ENCODE measurements at places on chromosomes 2 and 18. TPM values are rescaled to one million over a fixed set of nuclear protein-coding genes. Genes with fewer than 3 reads are reported as not detected.

DNA sequence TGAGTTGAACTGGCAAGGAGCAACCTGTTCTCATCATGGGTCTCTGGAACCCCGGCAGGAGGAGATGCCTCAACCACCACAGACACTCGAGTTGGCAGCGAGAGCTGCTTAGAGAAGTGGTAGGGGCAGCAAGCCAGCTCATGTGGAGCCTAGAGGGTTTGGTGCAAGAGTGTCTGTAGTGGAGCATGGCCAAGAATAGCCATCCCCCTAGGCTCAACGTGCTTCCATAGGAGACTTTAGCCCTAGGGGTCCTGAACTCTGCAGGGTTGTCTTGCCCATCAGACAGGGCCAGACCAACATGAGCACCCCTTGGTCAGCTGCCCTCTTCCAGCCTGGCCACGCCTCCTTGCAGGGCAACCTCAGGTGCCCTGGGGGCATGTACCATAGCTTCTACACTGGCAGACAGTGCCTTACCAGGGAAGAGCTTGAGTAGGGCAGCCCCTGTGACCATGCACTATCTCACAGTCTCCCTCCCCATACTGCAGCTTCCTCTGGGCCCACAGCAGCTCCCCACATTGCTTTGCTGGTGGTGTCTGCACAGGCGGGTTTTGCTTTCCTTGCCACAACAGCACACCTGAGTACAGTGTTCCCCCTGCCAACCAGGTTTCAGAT, 187.1 kb downstream of the EXOC6B start:
- no peak for DNase-seq

The OTOS gene
- not detected for total RNA-seq

The SPATA3 gene
- total RNA-seq: not detected

GRCh38 chr2:37809525-37809924, 115.6 kb upstream of the RMDN2 start:
- DNase-seq: peak; percentile 46

DNA sequence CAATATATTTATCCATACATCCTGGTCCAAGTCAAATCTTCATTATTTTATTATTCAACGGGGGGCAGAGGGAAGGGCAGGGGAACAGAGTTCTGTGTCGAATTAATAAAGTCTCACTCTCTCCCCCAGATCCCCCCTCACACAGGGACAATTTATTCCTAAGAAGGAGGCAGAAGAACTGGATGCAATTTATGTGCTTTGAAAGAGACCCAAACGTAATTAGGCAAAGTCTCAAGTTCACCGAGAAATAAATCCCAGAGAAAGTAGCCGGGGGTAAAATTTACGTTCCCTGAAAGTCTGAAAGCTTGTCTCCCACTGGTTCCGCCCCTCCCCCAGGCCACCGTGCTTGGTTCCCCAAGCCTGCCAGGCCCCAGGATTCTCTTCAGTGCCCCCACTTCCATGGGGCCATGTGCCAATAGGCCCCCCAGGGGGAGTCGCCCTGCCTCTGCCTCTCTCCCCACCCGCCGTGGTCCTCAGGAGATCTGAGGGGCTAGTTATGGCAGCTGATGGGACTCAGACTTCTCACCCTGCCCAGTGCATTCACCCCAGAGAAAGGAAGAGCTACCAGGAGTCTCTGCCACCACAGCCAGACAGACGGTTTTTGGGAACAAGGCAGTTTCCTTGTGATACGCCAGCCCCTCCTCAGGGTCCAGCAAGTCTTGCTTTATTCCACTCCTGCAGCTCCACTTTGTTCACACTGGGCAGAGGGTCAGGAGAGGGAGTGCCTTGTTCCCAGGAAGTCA, 215.5 kb downstream of the CYP26B1 start:
- no peak for DNase-seq

GRCh38 chr2:237153181-237153580, 67.5 kb downstream of the COPS8 start:
- no peak for DNase-seq

- DNase-seq: no peak
These were observed 191.7 kb downstream of the CAMKMT start for GRCh38 chr2:44553456-44553855.

The PTPN18 gene
- total RNA-seq: 11.9 TPM

DNA sequence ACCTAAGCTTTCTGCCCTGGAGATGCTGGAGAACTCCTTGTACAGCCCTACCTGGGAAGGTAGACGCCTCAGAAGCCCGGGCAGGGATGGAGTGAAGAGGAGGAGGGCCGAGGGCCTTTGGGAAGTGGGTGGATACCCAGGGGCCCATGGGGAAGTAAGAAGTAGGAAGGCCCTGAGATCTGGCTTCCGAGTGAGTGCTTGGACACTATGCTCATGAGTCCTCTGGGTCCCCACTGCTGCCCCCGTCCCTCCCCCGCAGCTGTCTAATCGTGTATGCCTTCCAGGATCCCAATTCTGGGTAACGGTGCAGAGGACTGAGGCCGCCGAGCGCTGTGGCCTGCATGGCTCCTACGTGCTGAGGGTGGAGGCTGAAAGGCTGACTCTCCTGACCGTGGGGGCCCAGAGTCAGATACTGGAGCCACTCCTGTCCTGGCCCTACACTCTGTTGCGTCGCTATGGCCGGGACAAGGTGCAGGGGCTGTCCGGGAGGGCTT, 1.1 kb downstream of the DOK1 start:
- DNase-seq: no peak

The CHRNG gene
- not detected for total RNA-seq

- DNase-seq: no peak
These were observed 110.0 kb upstream of the STPG4 start for GRCh38 chr2:47265158-47265557.

GRCh38 chr2:54927085-54927750, 123.0 kb downstream of the RTN4 start:
- peak; percentile 19 for DNase-seq

DNA sequence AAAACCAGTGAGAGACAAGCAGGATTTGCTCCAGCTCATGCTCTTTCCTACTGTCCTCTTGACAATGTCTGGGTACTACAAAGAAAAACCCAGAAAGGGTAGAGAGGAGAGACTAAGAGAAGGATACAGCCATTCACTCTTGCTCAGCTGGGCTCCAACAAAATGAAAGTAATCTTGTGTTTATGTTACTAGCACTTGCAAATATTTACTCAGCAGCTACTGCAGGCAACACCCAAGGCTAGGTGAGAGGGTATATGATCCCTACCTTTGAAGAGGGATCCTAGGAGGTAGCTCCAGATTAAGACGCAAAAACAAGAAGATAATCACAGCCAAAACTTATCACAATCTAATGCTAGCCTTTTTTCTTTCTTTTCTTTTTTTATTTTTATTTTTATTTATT, 329.6 kb upstream of the ACVR2A start:
- DNase-seq: no peak

DNA sequence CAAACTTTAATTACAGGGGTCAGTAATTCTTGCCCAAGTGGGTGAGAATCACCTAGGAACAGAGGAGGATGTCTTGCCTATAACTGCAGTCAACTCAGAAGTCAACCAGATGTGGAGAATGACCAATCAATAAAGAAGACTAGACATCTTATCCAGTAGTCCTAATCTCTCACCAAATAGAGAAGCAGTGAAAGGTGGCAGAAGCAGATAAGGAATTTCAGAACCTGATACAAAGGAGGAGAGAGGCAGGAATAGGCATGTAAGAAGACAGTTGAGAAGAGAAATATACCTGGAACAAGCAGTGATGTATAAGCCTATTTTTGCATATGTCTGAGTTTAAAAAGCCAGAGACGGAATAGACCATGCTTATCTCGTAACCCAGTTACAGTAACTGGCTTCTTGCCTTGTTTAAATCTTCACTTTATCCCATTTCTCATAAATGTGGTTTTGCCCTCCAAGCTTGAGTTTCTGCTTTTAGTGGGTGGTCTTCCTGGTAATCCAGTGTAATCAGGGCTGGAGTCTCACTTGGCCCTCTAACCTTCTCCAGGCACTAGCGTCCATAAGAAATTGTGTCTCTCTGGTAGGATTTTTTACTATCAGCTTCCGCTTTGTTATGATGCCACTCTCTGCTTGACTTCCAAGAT, 401.0 kb downstream of the SUCLG1 start:
- DNase-seq: no peak

DNA sequence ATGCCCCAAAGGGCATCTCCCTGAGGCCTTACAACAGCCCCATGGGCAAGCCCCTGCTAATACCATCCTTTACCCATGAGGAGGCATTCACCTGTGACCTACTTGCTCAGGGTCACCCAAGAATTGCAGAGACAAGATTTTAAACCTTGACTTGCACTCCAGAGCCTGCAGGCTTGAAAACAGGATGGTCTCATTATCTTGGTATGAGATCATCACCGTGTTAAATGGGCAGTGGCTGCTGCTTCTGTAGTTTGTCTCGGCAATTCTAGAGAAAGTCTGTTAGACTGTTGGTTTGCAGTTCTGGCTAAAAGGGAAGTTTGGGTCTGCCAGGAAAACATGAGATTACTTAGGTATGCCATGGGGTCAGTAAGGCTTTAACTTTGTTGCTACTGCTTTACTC, 698.9 kb downstream of the GALR1 start:
- DNase-seq: no peak
